GM19239 (cell line): ENCODE measurements at places on chromosomes 4 and X.

GRCh38 chr4:183392377-183392776, 52.1 kb upstream of the CDKN2AIP start:
- DNase-seq: no peak

GRCh38 chrX:13001961-13002671, 27.2 kb downstream of the TMSB4X start:
- no peak for DNase-seq

DNA sequence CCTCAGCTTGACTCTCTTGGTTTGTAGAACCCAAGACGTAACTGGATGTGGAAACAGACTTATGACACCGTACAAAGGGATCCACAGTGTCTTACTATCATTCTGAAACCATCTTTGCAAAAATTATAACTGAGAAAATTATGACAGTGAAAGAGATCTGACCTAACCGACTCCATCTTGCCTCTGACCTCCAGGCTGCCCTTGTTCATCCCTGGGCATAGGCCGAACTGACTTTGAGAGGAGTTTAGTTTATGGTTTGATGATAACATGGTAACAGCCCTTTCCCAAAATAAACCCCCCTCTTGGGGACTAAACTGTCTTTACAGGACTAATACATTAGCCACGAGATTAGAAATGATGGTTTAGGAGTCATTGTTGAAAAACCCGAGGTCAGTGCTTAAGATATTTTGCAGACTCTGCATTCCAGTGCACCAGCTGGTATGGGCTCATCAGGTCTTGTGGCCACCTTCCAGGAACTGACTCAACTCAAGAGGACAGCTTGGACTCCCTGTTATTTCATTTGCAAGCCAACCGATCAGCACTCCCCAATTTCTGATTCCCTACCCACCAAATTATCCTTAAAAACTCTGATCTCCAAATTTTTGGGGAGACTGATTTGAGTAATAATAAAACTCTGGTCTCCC, 49.6 kb downstream of the CASP3 start:
- no peak for DNase-seq

GRCh38 chrX:112851161-112851779, 10.6 kb upstream of the AMOT start:
- DNase-seq: peak; percentile 43

GRCh38 chr4:84496331-84496705, 2.8 kb downstream of the NKX6-1 start:
- no peak for DNase-seq

GRCh38 chr4:3709846-3710441, 56.2 kb upstream of the ADRA2C start:
- DNase-seq: no peak

DNA sequence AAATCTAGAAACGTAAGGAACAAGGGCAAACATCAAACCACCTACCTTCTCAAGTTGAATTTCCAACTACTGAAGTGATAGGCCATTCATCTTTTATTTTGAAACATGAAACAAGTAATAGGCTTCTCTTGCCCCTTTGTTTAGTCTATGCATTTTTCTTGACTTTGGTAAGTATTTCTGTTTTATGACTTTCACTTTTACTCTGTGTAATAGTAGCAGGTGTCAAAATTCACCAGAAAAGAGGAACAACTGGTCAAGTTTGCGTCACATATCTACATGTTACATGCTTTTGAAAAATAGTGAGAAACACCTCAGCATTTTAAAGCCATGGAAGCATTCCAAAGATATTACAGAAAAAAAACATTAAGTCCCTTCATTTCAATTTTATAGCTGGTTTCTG, 157.1 kb upstream of the FTHL17 start:
- DNase-seq: no peak

- DNase-seq: no peak
Measured at GRCh38 chr4:122787940-122788339, 38.7 kb upstream of the FGF2 start.

- DNase-seq: peak; percentile 2
Measured at GRCh38 chrX:63686878-63687714, 97.9 kb downstream of the ARHGEF9 start.

DNA sequence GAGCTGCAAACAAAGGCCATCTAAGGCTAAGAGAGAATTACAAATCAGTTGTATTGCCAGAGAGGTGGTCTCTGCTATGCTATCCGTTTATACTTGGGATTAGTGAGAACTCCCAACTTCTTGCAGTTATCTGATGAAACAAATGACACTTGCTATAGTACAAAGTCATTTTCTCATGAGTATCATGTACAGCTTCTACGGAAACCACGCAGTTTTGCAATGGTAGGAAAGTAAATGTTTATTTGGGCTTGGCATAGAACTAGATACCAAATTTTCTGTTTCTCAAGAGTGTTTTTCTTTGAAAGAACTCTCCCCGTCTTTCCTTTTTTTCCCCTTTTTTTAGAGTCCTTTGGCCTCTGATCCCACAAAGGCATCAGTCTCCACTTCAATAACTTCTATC, 128.2 kb upstream of the ENPEP start:
- DNase-seq: no peak
